Stimulated activated naive B cell treated with anti-CD40 and anti-IgM and Interleukin-4, amounts not matched to agents 10 μg/mL and 1 μg/mL and 100 μg/mL, for 72 hours (primary cell): ENCODE measurements at places on chromosomes 7 and 10.

DNA sequence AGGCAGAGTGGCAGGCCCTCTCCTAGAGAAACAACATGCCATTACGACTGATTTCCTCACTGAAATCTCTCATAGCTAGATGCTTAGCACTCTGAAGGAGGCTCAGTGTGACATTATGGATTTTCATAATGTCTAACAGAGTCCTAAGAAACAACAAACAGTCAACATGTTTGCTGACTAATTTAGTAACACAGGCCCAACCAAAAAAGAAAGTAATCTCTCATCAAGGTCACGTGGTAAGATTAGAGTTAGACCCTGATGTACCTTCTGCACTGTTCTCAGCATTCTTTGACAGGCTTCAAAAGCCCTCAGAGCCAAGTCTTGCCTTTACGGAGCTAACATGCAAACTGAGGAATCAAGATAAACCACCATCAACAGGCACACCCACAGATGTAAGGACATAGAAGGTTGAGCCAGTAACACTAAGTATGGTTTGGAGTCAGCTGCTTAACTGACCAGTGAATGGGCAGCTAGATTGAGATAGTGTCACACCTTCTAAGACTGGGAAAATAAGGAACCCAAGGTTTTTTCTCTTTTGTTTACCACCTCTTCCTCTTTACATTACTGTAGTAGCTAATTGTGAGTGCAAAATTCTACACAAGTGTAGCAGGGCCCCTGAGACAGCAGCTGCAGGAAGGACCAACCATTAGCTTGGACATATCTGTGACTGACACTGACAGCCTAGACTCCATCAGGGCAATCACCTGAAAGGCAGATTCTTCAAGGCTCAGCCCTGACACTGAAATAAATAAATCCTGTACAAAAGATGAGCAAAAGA, 15.3 kb upstream of the KCNIP2 start:
- no peak overlapping the region for H3K27ac ChIP-seq
- peaks cover 27% of the 10 kb centered on the region for H3K36me3 ChIP-seq
- H3K27me3 ChIP-seq: no peaks in the 10 kb centered on the region
- H3K4me3 ChIP-seq: no peak overlapping the region

- H3K27ac ChIP-seq: no peak overlapping the region
- peaks cover 2% of the 10 kb centered on the region for H3K36me3 ChIP-seq
- no peaks in the 10 kb centered on the region for H3K27me3 ChIP-seq
- no peaks in the 10 kb centered on the region for H3K4me1 ChIP-seq
- no peak for DNase-seq
Measured at GRCh38 chr10:107025676-107026075, 138.8 kb downstream of the SORCS1 start.

DNA sequence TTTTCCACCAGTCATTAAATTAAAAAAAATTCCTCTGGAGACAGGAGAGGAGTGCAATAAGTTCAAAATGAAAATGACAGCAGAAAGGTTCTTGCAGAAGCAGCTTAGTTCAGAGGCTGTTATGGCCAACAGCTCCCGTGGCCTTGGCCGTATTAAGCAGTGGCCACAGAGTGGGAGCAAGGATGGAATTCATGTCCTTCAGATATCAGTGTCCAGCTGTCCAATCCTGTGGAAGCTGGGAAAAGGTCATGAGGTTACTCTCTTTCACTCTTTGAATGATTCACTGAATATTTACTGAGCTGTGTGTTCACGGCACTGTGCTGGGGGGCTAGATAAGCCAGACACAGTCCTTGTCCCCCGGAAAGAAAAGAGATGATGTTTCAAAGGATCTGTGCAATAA, 231.8 kb downstream of the BMPER start:
- H3K27me3 ChIP-seq: no peaks in the 10 kb centered on the region
- H3K27ac ChIP-seq: no peak overlapping the region
- H3K4me3 ChIP-seq: no peak overlapping the region

DNA sequence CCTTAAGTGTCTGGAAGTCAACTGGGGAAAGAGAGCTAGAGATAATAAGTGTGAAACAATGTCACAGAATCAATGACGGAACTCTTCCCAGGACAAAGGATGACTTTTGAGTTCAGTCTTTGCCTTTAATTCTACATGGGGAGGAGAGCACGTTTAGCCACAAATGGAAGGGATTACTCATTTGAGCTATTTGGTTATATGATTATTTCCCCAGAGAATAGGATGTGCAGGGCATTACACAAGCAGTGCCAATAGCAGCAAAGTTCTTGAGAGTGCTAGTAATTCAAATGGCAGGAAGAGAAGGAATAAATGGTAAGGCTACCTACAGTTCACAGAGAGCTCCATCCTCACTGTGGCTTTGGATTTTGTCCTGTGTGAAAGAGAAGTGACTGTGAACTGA, 6.0 kb downstream of the EGFR start:
- H3K4me3 ChIP-seq: no peak overlapping the region
- no peak overlapping the region for H3K27ac ChIP-seq
- no peaks in the 10 kb centered on the region for H3K4me1 ChIP-seq
- H3K36me3 ChIP-seq: no peaks in the 10 kb centered on the region
- H3K27me3 ChIP-seq: peaks cover 24% of the 10 kb centered on the region

- peak overlapping the region; percentile 66 for H3K27ac ChIP-seq
- H3K4me1 ChIP-seq: peaks cover 18% of the 10 kb centered on the region
- no peak for DNase-seq
- peaks cover under 1% of the 10 kb centered on the region for H3K36me3 ChIP-seq
- peaks cover 84% of the 10 kb centered on the region for H3K27me3 ChIP-seq
Measured at GRCh38 chr10:117132751-117133231, 5.3 kb downstream of the VAX1 start.

- no peak for DNase-seq
- no peaks in the 10 kb centered on the region for H3K4me1 ChIP-seq
- no peaks in the 10 kb centered on the region for H3K27me3 ChIP-seq
- H3K4me3 ChIP-seq: no peak overlapping the region
Measured at GRCh38 chr7:147478796-147479195, 1111.8 kb upstream of the C7orf33 start.

- DNase-seq: no peak
- H3K4me3 ChIP-seq: no peak overlapping the region
- H3K27me3 ChIP-seq: no peaks in the 10 kb centered on the region
- no peak overlapping the region for H3K27ac ChIP-seq
- no peaks in the 10 kb centered on the region for H3K4me1 ChIP-seq
Measured at GRCh38 chr7:31256506-31256905, 84.0 kb downstream of the NEUROD6 start.

- peaks cover 2% of the 10 kb centered on the region for H3K36me3 ChIP-seq
- DNase-seq: no peak
- H3K4me3 ChIP-seq: no peak overlapping the region
Measured at GRCh38 chr10:60578217-60578616, 188.5 kb upstream of the ANK3 start.

DNA sequence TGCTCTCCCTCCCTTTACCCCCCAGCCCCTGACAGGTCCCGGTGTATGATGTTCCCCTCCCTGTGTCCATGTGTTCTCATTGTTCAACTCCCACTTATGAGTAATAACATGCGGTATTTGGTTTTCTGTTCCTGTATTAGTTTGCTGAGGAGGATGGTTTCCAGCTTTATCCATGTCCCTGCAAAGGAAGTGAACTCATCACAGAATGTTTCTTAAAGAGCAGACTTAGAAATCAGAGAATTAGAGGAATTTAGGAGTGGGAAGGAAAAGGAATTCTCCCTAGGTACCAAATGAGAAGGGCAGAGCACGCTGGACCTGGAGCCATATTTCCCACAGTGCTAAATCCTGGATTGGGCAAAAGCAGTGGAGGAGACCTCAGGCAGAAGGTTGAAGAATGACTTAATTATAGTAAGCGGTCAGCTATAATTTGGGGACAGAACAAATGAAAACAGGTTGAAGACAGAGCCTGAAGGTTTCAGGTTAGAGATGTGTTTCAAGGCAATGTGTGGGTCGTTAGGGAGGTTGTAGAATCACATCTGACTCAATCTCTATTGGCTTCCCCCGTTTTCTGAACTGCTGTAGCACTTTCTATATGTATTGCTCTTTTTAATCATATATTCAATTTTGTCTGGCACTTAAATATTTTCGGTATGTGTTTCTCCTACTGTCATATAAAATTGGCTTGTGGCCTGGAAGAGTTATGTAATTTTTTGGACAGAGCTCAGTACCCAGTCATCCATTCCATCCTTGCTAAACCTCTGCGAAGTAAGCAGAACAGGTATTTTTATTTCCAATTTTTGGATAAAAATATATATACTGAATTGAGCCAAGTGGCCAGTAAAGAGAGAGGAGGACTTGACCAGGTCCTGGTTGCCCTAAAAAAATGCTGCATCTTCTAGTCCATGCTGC, 210.5 kb upstream of the KLF6 start:
- H3K4me1 ChIP-seq: no peaks in the 10 kb centered on the region
- no peak overlapping the region for H3K4me3 ChIP-seq
- no peaks in the 10 kb centered on the region for H3K27me3 ChIP-seq
- peaks cover 5% of the 10 kb centered on the region for H3K36me3 ChIP-seq

DNA sequence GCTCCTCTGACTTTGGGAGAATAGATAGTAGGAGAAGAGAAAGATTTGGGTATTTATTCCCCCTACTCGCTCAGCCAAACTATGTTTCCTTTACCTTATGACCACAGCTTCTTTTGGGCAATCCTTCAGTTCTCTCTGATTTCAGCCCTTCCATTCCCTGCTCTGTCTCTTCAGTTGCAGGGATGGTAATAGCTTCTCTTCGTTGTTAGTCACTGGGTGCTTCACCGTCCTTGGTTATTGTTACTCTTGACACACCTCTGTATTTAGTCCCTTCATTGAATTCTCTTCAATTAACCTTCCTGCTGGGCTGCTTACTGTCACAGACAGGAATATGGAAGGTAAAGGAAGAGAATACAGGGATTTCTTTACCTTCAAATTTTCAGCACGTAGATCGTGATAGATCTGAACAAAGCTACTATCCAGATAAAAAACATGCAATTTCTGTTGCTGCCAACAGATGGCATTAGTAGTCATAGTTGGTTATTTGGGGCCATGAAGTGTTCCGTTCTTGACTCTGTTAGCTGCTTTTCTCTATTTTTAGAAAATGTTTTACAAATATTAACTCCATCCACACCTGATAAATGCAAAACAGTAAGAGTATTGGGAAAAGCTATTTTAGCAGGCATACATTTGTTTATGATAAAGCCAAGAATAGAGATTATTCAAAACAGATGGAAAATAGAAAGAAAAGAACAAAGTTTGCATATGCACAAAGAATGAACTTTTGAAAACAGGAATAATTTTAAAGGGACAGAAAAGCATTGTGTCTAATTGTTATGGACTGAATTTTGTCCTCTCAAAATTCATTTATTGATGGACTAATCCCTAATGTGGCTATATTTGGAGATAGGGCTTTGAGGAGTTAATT, 14.0 kb upstream of the PTTG1IP2 start:
- peak overlapping the region; percentile 63 for H3K27ac ChIP-seq
- peak overlapping the region; percentile 64 for H3K4me3 ChIP-seq
- H3K4me1 ChIP-seq: peaks cover 10% of the 10 kb centered on the region
- H3K27me3 ChIP-seq: peaks cover 5% of the 10 kb centered on the region
- DNase-seq: no peak

- no peaks in the 10 kb centered on the region for H3K4me1 ChIP-seq
- no peaks in the 10 kb centered on the region for H3K27me3 ChIP-seq
- no peaks in the 10 kb centered on the region for H3K36me3 ChIP-seq
- DNase-seq: no peak
- no peak overlapping the region for H3K27ac ChIP-seq
- H3K4me3 ChIP-seq: no peak overlapping the region
Measured at GRCh38 chr10:20743942-20744341, 153.2 kb downstream of the NEBL start.

- H3K36me3 ChIP-seq: no peaks in the 10 kb centered on the region
- DNase-seq: no peak
- no peaks in the 10 kb centered on the region for H3K27me3 ChIP-seq
- H3K27ac ChIP-seq: no peak overlapping the region
- H3K4me1 ChIP-seq: no peaks in the 10 kb centered on the region
Measured at GRCh38 chr7:122626785-122627184, 72.1 kb downstream of the RNF133 start.

DNA sequence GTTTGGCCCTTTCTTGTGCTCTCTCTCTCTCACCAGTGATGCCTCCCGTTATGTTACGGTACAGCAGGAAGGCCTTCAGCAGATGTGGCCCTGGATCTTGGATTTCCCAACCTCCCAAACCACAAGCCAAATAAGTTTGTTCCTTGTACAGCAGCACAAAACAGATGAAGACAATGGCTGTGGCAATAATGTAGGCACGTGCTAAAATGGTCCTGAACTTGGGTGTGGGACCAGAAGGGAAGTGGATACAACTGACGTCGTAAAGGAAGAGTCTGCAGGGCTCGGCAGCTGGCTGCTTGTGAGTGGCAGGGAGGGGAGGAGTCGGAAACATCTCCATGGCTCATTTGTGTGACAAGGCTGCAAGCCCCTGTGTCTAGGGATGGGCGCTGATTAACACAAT, 26.8 kb downstream of the PROSER2 start:
- no peak for DNase-seq
- H3K27ac ChIP-seq: no peak overlapping the region
- H3K4me3 ChIP-seq: no peak overlapping the region
- H3K27me3 ChIP-seq: no peaks in the 10 kb centered on the region
- H3K4me1 ChIP-seq: no peaks in the 10 kb centered on the region
- H3K36me3 ChIP-seq: no peaks in the 10 kb centered on the region

- peaks cover 19% of the 10 kb centered on the region for H3K27me3 ChIP-seq
- H3K27ac ChIP-seq: no peak overlapping the region
- DNase-seq: no peak
- no peaks in the 10 kb centered on the region for H3K4me1 ChIP-seq
Measured at GRCh38 chr7:137625197-137625596, 221.6 kb downstream of the DGKI start.

DNA sequence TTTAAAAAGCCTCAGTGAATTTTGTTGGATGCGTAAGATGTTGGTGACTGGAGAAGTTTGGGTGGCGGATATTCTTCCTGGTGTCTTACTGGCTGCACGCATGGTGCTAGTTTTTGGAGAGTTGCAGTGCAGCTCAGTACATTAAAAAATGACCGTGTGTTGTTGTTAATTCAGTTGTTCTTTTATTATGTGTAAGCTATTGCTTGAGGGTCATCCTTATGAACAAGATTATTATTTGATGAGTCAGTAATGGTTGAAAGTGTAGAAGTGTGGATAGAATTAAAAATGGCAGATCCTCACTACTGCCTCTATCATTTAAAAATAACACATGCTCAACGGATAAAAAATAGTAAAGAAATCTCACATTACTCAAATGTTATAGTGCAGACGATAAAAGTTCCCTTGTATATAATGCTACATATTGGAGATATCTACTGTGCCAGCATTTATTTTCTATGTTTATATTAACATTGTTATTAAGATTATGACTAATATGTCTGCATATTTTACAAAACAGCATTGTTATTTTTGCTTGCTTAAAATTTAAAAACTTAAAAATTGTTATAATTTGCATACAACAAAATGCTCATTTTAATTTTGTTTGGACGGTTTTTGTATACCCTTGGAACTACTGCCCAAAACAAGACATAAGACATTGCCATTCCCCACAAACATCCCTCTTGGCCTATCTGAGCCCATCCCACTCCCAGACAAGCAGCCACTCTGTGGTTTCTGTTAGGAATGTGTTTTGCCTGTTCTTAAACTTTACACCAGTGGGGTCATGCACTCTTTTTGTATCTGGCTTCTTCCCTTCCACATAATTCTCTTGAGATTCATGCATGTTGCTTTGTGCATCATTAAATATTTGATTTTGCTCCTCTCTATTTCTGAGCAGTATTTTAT, 142.0 kb downstream of the DOCK1 start:
- DNase-seq: no peak
- no peaks in the 10 kb centered on the region for H3K4me1 ChIP-seq
- H3K27ac ChIP-seq: no peak overlapping the region
- H3K36me3 ChIP-seq: no peaks in the 10 kb centered on the region
- H3K4me3 ChIP-seq: no peak overlapping the region
- H3K27me3 ChIP-seq: no peaks in the 10 kb centered on the region
